ENCODE measurements at places on chromosomes 7 and 10.
A peak's percentile ranks its signal among the peaks of the same experiment; 100 is the strongest.

- peak; percentile 80 for DNase-seq
Observed at GRCh38 chr7:69814421-69814962, 216.2 kb downstream of the AUTS2 start.

DNA sequence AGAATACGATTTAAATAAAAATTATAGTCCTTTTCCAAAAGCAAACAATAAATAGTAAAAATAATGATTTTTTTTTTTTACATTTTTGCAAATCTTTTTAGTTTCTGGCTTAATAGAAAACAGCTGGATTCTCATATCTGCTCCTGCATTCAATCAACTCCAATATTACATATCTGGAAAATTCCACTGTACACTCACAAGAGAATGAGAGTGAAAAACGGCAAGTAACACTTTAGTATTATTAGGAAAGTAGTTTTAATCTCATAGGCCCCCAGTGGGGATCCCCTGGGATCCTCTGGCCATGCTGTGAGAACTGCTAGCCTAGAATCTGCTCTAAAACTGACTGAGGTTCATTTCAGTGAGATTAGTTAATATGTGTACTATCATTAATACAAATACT lies 128.6 kb upstream of the LRRN3 start:
- no peak for DNase-seq

GRCh38 chr10:77011874-77012811 lies 625.5 kb downstream of the KCNMA1 start:
- DNase-seq = no peak

- DNase-seq = no peak
Observed at GRCh38 chr7:98303906-98304305, 22.4 kb downstream of the BRI3 start.

- DNase-seq = no peak
Observed at GRCh38 chr7:86955895-86956503, 103.5 kb downstream of the ELAPOR2 start.

- no peak for DNase-seq
Observed at GRCh38 chr10:73979809-73980433, 18.0 kb upstream of the VCL start.

DNA sequence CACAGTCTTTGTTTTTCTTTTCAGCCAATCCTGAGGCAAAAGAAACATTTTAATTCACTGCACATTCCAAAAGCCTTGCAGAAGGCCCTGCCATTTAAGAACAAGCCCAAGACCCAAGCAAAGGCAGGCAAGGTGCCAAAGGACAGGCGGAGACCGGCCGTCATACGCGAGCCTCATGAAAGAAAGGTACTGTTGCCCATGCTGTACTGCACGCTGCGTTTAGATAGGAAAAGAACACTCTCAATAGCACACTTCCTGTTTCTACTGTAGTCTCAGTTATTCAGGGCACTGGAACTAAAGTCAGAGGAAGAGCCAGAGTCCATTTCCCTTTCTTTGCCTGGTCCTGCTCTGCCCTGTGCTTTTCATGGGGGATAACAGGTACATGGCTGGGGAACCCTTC lies 47.6 kb downstream of the BMS1 start:
- no peak for DNase-seq

DNA sequence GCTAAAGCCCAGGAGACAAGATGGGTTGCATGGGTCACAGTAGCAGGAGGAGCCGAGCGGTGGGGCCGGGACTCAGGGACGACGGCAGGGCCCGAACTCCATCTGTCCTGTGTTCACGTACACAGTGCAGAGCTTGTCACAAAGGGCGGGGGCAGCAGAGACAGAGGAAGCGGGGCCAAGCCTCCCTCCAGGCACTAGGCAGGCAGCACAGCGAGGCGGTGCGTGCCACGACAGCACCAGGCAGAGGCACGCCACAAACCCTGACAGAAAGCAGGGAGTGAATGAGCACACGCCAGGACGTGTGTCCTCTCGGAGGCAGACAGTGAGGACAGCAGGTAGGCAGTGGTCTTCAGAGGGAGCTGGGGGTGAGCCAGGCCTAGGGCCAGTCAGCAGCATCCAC lies 177.8 kb downstream of the MAD1L1 start:
- DNase-seq = no peak

- DNase-seq = no peak
Observed at GRCh38 chr10:107585630-107586029, 421.1 kb upstream of the SORCS1 start.

DNA sequence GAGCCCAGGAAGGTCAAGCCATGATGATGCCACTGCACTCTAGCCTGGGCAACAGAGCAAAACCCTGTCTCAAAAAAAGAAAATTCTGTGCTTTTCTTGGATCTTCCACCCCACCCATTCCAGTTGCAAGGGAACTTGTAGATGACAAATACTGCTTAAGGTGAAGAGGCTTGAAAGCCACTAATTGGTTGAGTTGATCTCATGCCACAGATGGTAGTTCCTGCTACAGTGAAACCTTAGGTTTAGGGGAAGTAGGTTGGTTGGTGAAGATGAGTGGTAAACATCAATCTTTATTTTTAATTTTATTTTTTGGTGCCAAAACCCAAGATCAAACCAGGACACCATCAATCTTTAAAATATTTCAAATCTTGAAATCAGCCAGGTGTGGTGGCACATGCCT lies 2.9 kb upstream of the GDI2 start:
- DNase-seq = no peak

DNA sequence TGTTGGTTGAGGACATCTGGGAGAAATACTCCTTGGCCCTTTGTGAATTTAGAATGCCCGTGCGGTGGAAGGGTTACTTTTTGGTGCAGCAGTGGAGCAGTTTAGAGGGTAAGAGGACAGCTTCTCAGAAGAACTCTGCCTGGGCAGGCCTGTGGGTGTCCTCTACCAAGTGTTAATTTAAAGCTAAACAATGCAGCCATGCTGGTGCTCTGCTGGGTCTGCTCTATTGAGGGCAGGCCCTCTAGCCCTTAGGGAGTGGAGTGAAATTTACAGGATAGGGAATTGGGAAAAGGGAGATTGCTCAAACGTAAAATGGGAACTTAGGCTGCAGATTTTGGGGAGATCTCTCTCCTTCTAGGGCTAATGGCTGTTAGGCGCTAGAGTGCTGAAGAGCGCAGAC lies 22.1 kb downstream of the BLNK start:
- DNase-seq = no peak

- no peak for DNase-seq
Observed at GRCh38 chr10:63286340-63286739, 153.2 kb downstream of the NRBF2 start.

- DNase-seq = no peak
Observed at GRCh38 chr7:13628239-13629001, 361.0 kb downstream of the ETV1 start.

- DNase-seq = peak; percentile 35
Observed at GRCh38 chr7:93949423-93949822, 27.9 kb downstream of the GNG11 start.

GRCh38 chr10:71059054-71059818 lies 153.1 kb upstream of the UNC5B start:
- no peak for DNase-seq

GRCh38 chr7:84204655-84205054 lies 10.1 kb upstream of the SEMA3A start:
- peak; percentile 28 for DNase-seq

- no peak for DNase-seq
Observed at GRCh38 chr7:46774515-46774914, 807.4 kb downstream of the TNS3 start.

GRCh38 chr10:133225707-133226191 lies 4.3 kb upstream of the UTF1 start:
- DNase-seq = no peak

DNA sequence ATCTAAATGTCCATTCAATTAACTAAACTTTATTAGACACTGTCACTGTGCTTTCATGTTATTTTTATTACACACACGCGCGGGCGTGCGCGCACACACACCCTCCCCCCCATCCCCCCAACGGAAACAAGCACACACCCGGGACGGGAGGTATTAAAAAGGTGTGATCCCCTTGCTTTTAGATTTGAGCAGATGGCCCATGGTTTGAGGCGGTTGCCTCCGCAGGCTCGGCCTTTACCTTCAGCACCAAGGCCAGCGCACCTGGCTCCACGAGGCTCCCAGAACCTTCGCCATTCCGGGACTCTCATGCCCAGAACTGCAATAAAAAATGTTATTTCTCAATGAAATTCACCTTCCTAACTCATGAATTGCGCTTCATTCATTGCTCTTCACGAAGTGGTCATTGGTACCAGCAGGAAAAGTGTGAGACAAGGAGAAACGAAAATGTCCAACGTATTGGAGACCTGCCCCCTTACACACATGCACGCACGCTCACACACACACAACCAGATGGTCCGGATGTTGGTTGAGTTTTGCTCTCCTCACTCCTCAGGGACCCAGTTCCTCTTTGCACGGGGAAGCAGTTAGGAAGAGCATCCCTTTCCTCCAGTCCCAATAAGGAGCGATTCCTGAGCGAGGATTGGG lies 20.8 kb upstream of the PTF1A start:
- DNase-seq = no peak

DNA sequence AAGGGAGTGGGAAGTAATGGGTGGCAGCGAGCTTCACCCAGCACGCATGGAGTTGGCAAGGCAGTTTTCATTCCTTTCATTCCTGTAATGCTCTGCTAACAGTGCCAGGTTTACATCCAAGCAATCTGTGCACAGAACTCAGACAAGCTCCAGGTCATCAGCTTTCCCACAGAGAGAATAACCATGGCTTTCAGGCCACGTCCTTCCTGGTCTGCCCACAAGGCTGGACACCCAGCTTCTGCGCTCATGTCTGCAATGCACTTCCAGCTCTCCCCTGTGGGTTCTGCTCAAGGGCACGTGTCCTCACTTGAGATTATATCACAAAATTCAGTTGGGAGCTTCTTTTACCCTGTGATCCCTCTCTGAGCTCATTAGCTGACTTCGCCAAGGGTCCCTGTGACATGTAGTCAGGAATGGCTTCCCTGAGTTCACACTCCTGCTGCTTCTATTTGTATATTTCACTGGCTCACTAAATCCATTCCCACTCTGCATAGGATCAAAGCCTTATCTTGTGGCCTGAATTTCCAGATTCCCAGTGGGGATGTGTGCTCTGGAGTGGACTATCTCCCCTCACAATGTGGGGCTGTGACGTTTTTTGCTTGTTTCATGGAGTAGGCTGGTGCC lies 18.6 kb downstream of the AKR1C2 start:
- DNase-seq = no peak

- peak; percentile 4 for DNase-seq
Observed at GRCh38 chr10:88555190-88555908, 27.8 kb downstream of the RNLS start.

- DNase-seq = no peak
Observed at GRCh38 chr10:128067691-128068397, 58.4 kb downstream of the MKI67 start.

DNA sequence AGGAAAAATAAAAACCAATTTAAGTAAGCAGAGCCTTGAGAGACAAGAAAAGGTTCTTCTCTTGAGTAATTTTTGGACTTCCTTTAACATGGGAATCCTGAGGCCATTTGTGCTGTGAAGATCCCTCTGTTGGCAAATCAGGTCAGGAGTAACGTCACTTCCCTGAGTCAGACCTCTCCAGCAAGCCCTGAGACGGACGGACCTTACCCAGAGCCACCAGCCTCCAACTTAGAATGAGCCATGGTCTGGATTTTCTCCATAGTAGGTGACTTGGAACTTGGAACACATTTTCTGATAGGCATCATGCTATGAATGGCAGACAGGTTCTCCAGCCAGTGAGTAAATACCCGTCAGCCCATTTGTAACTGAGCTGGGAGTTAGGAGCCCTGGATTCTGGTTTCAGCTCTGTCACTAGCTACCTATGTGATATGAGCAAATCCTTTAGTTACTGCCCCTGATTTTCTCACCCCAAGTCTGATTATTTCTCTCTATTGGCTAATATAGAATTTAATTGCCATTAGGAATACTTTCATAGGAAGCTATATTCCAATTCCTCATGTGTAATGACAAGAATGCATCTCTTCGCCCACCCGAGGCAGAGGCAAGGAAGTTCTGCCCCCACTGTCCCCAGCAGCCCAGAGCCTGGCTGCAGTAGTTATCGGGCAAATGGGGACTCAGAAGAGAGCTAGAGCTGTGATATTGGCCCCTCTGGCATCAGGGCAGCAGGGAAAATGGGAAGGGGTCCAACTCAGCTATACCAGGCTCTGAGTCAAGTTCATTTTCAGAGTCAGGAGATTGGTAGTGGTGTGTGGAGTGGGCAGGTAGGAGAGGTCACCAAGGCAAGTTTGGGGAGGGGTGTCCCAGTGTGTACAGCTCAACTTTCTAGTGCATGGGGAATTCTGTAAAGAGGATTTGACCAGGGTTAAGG lies 153.7 kb upstream of the AGK start:
- DNase-seq = no peak

DNA sequence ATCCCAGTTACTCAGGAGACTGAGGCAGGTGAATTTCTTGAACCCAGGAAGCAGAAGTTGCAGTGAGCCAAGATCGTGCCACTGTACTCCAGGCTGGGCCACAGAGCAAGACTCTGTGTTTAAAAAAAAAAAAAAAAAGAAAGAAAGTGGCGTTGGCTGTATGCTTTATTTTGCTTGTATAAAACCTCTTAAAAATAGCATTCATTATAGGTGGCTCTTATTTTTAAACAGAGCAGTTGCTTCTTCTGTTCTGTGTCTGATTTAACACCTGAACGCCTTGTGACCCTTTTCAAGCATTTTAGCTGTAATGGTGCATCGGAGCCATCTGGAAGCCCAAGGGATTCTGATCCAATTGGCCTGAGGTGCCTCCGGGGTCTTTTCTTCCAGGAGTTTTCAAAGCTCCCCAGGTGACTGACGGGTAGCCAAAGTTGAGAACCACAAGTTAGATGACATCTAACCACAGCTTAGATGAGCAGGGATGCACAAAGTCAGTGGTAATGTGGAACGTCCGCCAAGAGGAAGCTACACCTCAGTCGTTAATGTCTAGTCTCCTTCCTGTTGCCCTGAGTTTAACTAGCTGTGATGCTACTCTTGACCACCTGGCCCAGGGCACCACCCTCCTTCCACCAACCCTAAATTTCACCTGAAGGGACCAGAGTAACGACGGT lies 274.6 kb upstream of the KLF6 start:
- DNase-seq = no peak

GRCh38 chr7:28328822-28329660 lies 83.3 kb upstream of the CREB5 start:
- DNase-seq = peak; percentile 75

DNA sequence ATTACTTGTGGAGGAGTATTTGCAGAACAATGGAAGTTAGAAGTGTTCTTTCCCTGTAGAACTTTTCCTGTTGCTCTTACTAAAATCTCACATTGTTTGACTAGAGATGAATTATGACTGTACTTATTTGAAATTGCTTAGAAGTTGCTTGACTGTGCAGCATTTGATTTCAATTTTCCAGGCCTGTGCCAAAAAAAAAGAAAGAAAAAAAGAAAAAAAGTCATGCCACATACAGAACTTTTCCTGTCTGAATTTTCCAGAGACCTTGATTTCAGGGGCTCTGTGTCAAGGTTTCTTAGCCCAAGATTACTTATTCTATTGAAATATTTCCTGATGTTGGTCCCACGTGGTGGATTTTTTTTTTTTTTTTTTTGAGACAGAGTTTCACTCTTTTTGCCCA lies 3.5 kb upstream of the FAM171A1 start:
- no peak for DNase-seq

DNA sequence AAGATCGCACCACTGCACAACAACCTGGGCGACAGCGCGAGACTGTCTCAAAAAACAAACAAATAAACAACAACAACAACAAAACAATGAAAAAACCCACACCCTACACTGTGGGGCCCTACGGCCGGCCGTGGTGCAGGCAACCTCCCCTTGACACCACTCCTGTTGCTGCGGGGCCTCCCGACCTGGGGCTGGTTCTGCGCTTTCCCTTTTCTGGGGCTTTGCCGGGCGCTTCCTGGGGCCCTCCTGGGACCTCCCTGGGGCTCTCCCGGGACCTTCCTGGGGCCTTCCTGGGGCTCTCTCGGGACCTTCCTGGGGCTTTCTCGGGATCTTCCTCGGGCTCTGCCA lies 46.6 kb downstream of the INSIG1 start:
- no peak for DNase-seq
